ENCODE measurements at places on chromosomes 16 and 17.

- DNase-seq, result no peak
Observed at GRCh38 chr17:81621494-81622130, 15.3 kb downstream of the NPLOC4 start.

DNA sequence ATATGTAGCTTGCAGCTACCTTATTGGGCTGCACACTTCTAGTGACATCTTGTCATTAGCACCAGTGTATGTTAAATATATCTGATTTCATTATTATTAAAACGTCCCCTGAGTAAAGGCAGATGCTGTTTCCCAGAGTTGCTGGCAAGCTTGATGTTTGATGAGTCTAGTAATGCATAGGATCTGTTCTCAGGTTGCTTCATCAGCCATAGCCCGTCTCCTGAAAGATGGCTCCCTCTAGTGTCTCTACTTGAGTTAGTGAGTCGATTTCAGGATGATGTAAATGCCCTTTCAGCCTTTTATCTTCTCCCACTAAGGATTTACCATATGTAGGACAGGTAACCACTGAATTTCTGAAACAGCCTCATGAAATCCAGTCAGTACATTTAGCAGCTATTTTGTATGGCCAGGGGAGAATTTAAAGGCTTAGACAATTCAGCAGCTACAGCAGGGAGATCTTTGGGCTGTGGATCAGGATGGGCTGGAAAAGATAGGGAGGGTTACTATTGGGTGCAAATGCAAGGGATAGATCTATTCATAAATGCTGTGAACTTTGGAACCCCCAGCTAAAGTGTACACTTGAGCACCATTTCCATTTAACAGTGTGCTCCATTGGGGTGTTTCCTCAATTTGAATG lies 376.3 kb downstream of the CNTNAP4 start:
- peak; percentile 87 for DNase-seq

DNA sequence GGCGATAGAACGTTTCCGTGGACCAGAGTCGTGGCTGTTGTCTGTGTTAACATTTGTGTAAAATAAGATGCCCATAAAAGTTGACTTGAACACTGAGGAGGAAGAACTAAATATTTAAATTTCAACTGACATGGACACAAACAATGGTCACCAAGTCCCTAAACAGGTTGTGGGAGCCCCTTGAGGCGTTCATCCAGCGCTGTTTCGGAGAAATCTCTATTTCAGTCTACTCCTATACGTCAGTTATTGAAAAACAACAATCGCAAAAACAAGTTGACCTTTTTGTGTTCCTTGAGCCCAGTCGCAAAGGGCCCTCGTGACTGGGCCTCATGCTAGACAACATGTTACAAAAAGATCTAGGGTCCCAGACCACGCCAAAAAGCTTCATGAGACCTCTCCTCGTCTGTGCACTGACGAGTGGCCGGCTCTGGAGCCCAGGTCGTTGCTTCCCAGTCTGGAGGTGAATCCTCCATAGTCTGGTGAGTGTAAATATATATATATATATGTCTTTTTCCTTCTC lies 439 bp upstream of the TMEM231 start:
- no peak for DNase-seq

DNA sequence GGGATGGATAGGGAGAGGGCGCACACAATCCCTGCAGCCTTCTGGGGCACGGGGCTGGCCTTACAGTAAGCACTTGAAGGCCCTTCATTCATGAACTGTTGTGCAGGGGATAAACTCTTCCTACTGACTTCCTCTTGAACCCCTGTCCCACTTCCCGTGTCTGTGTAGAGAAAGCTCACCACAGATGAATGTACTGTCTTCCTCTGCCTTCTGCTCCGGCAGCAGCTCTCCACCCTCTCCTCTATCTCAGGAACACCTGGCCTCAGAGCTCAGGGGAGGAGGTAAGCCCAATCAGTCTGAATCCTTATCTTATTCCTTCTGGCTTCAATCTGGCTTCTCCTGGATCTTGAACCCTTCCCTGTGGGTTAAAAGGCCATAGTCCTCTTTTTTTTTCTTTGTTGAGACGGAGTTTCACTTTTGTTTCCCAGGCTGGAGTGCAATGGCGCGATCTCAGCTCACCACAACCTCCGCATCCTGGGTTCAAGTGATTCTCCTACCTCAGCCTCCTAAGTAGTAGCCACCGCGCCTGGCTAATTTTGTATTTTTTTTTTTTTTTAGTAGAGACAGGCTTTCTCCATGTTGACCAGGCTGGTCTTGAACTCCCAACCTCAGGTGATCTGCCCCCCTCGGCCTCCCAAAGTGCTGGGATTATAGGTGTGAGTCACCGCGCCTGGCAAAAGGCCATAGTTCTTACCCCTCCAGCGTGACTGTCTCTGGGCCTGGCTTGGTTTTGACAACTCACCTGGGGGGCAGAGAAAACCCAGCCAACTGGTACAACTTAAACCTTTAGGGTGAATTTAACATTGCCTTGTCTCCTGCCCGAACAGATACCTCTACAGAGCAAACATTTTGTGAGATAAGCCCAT lies 7.2 kb upstream of the SLC52A1 start:
- DNase-seq, result no peak

DNA sequence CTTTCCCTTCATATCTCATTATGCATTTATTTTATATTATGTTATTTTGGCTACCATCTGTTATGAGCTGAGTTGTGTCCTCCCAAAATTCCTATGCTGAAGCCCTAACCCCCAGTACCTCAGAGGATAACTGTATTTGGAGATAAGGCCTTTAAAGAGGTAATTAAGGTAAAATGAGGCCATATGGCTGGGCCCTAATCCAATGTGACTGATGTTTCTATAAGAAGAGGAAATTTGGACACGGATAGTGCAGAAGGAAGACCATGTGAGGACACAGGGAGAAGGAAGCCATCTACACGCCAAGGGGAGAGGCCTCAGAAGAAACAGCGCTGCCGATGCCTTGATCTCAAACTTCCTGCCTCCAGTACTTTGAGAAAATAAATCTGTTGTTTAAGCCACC lies 557.7 kb upstream of the CDH5 start:
- DNase-seq, result no peak

GRCh38 chr17:47423406-47424295 lies 99.9 kb downstream of the EFCAB13 start:
- DNase-seq, result peak; percentile 52

GRCh38 chr16:47254756-47255155 lies 111.0 kb upstream of the NETO2 start:
- no peak for DNase-seq

DNA sequence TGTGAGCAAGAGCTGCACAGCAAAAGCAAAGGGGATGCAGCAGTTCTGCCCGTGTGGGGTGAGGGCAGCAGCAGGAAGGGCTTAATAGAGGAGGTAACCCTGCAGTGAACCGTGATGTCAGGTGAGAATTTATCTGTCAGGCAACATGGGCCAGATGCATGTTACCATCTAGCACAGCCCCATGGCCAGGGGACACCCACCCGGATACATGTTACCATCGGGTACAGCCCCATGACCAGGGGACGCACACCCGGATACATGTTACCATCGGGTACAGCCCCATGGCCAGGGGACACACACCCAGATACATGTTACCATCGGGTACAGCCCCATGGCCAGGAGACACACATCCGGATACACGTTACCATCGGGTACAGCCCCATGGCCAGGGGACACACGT lies 99.4 kb downstream of the RBFOX3 start:
- no peak for DNase-seq

- DNase-seq, result peak; percentile 90
Observed at GRCh38 chr17:882827-883585, 96.6 kb downstream of the NXN start.

- DNase-seq, result no peak
Observed at GRCh38 chr17:16989230-16989952, 17.5 kb upstream of the TNFRSF13B start.

- DNase-seq, result peak; percentile 95
Observed at GRCh38 chr17:60600490-60601446, 775 bp downstream of the PPM1D start.

GRCh38 chr17:41811549-41812380 lies at the start of gene P3H4:
Gene P3H4, minus strand, starts transcription at chr17:41811949. Its CDS starts 34 bp downstream, at chr17:41811915.
- peak; percentile 95 for DNase-seq

DNA sequence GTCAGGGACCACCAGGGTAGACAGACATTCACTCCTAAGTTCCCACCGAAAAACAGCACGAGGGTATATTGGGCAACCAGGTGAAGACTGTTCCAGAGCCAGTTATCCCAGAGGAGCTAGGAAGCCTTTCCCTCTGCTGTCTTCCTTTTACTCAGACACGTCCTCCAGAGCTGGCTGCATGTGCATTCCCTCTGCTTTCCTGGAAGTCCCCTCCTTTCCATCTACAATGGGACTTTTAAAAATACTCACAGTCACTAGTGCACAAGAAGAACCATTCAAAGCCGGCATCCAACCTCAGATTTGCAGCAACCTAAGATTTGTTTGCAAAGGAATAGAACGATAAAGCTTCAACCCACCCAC lies 32.5 kb upstream of the CRISPLD2 start:
- DNase-seq, result no peak

DNA sequence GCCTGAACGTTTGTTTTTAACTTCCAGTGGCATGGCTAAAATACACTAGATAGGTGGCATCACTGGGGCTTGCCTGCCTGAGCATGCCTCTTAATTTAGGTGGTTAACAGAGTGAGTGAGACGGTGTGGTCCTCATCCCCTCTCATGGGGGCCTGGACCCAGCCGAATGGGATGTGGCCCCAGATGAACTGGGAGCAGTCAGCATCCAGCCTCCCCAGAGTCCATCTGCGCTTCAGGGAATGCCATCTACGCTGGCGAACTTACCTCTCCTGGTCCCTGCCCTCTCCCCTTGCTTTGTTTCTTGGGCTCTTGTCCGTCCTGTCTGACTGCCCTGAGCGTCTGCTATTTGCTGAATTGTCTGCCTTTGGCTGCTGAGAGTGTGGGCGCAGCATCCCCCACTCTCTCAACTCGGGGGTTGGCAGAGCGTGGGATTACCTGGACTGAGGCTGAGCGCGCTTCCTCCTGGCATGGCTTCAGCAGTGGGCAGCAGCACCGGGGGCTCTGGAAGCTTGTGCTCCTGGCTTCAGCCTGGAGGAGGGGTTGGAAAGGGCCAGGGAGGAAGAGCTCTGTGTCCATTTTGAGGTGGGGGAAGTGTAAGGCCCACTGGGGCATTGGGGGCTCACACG lies 2.1 kb downstream of the RAB40C start:
- no peak for DNase-seq

GRCh38 chr17:12812877-12813276 lies 23.6 kb downstream of the ARHGAP44 start:
- DNase-seq, result no peak

- DNase-seq, result no peak
Observed at GRCh38 chr16:88601313-88602036, 31.3 kb downstream of the ZC3H18 start.

DNA sequence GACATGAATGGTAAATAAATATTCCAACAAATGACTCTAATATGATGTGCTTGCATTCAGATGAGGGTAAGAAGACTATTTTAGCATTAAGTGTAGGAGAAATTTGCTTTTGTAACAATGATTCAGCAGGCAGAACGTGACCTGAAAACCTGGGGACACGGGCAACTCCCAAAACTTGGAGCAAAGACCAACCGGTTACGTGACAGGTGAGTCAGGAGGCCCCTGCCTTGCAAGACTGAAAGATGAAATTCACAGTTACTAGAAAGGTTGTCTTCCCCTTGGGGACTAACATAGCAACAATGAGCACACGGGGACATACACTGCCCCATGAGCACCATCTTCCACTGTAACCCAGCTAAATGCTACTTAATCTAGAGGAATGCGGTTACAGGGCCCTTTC lies 33.5 kb upstream of the ERN1 start:
- DNase-seq, result no peak

- DNase-seq, result no peak
Observed at GRCh38 chr16:10637337-10638037, 57.1 kb upstream of the EMP2 start.

GRCh38 chr16:85136213-85136701 lies 24.0 kb upstream of the CIBAR2 start:
- no peak for DNase-seq

DNA sequence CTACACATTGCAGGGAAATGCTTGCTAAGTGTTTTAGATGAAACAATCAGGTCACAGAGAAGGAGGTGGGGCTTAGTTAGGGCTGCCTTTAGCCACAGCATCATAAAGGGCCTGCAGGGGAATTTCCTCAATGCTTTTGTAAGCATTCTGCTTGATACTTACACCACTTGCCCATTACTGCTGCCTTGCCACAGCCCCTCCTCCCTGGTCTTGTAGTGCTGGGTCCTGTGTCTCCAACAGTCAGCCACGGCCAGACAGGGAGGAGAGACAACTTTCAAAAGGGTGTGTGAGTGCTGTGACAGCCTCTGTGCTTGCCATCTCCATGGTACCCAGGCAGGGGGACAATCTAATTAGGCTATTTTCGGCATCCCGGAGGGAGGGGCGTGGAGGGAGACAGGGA lies 111.2 kb downstream of the SHISA9 start:
- DNase-seq, result peak; percentile 51

DNA sequence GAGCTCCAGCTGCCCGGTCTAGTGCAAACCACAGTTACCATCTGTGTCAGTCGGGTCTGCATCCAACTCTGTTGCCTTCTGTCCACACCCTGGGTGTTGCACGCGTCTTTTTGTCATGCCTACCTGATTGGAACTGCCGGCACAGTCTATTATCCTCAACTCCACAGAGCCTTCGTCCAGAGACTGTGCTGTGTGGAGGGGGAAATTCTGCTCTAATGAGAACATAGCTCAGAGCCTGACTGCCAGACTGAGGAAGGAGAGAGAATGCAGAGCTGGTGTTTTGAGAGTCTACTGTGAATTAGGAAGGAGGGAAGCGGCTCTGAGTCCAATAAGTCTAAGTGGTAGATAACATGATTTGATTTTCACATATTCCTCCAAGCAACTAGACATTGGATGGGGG lies 68.3 kb upstream of the GPR139 start:
- no peak for DNase-seq

- DNase-seq, result no peak
Observed at GRCh38 chr16:70476272-70477020, 22.1 kb downstream of the FCSK start.

GRCh38 chr17:81285179-81285878 lies 9.8 kb downstream of the SLC38A10 start:
- peak; percentile 68 for DNase-seq

GRCh38 chr16:2929693-2930092 lies 18.0 kb downstream of the FLYWCH1 start:
- DNase-seq, result no peak

- DNase-seq, result peak; percentile 48
Observed at GRCh38 chr16:87012954-87013938, 303.9 kb downstream of the C16orf95 start.

DNA sequence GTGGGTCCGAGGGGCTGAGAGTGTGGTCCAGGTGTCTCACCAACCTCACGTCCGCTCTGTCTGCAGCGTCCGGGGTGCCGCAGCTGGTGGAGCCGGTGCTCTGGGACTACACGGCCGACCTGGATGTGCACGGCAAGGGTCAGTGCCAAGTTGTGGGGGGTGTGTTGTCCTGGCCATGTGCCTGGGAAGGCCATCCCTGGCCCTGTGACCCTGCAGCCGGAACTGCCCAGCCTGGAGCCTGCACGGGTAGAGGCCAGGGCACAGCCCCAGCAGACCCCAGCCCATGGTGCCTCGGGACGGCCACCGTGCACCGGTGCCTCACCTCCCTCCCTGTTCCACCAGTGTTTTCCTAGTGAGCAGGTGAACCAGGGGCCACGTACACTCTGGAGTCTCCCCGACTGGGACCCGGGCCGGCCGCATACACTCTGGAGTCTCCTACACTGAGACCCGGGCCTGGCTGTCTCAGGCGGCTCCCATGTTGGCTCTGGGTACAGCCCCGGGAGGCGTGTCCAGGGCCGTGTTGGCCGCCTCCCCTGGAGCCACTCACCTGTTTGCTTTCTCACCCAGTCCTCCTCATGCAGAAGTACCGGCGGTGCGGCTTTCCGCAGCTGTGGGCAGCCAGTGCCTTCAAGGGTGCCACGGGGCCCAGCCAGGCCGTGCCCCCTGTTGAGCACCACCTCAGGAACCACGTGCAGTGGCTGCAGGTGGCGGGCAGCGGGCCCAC lies 13.8 kb downstream of the CYBC1 start:
- no peak for DNase-seq

- DNase-seq, result peak; percentile 54
Observed at GRCh38 chr16:69820926-69821541, 58.9 kb downstream of the WWP2 start.
